ENCODE measurements at places on chromosomes 6 and 20.

GRCh38 chr6:37313723-37314486 is 39.9 kb upstream of the RNF8 start:
- DNase-seq, result no peak

- DNase-seq, result no peak
Observed at GRCh38 chr20:49483696-49484123, 1.2 kb upstream of the KCNB1 start.

GRCh38 chr6:113185299-113185698 is 671.8 kb upstream of the MARCKS start:
- no peak for DNase-seq

DNA sequence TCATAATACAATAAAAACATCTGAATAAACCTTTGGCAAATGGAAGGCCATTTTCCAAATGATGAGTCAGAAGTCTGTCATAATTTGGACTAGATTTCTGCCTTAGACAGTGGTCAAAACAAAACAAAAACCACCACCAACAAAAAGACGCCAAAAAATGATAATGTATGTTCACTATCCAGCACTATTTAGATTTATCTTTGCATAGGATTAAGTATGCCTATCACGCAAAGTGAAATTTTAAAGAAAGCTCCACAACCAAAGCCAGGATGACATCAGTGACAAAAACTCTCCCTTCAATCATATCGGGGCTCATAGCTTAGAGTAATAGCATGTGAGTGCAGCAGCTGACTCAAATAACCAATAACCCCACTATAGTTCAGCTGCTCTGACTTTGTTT is 201.9 kb downstream of the MOXD1 start:
- no peak for DNase-seq

- DNase-seq, result no peak
Observed at GRCh38 chr6:47631269-47631772, 67.1 kb upstream of the ADGRF4 start.

DNA sequence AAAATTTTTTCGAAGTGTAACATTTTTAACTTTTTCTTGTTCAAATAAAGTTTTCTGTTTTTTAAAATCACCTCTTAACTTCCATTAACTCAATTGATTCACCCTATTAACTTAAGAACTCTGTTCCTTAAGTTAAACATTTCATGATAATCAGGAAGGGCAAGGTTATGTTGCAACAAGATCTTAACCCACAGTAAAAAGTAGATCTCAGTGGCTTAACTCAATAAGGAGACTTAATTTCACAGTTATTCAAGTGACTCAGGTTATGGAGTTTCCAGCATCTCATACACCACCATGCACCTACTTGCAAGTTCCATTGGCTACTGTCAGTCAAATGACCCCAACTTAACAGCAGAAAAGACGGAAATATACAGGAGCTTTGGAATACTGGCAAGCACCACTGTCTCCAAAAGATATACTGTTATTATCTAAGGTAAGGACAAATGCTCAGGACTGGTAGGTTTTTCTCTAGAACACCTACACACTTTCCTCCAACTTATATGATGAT is 11.2 kb downstream of the HLA-DQB1 start:
- DNase-seq, result no peak

GRCh38 chr20:8127553-8128255 is 4.4 kb upstream of the PLCB1 start:
- DNase-seq, result no peak

GRCh38 chr6:170433163-170434116 is 119.7 kb downstream of the PSMB1 start:
- DNase-seq, result peak; percentile 15

GRCh38 chr20:45235995-45236394 is 14.8 kb downstream of the SEMG2 start:
- DNase-seq, result no peak

DNA sequence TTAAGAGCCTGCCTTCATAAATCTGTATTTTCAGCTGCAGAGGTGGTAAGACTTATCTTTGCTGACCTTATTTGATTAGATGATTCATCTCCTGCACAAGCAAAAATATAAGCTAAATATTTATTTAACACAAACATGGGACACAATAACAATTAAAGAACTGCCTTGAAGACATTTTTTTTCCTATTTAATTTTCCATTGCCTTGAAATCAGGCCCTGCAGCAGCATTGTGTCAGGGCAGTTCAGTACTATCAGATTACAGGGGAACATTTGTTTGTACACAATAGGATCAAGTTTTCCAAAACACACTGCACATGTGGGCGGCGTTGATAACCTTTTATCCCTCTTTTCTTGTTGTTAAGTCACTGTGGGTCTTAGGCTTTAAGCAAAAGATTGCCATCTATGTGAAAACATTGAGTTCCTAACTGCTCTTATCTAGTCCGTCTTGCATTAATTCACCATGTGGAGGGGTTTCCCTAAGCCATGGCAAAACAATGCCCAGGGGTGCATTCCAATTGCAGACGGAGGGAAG is 7.4 kb downstream of the ADGRF5 start:
- no peak for DNase-seq

DNA sequence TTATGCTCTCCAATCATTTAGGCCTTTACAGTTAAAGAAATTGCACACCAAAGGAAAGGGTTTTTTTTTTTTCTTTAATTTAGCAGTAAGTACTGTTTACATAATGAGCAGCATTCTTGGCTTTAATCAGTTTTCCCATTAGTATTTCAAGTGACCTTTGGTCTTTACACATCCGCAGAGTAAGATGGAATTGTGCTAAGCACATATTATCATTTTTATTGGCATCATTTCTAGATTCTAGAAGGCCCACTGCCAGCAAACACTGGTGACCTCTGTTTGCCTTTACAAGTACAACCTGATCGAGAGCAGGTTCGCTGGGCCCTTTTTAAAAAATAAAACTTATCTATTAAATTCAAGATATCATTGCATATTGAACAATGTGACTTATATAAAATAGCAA is 104.3 kb downstream of the ADGRG6 start:
- no peak for DNase-seq

DNA sequence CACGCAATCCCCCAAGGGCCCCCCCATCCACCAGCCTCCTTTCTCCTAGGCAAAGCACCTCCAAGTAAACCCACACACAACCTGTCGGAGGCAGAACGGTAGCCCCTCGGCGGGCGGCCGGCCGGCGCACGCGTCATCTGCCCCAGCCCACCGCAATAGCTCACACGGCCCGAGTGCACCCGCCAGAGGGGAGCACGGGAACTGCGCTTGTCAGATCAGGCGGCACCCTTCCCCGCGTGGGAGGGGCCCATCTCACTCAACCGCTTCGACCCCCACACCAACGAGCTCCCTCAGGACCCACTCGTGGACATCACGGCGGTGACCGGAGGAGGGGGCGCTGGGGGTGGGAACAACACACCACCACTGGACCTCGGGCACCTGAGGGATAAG is 767.9 kb upstream of the DEFB115 start:
- DNase-seq, result peak; percentile 63

- DNase-seq, result no peak
Observed at GRCh38 chr20:1467082-1467354, 369 bp upstream of the NSFL1C start.

DNA sequence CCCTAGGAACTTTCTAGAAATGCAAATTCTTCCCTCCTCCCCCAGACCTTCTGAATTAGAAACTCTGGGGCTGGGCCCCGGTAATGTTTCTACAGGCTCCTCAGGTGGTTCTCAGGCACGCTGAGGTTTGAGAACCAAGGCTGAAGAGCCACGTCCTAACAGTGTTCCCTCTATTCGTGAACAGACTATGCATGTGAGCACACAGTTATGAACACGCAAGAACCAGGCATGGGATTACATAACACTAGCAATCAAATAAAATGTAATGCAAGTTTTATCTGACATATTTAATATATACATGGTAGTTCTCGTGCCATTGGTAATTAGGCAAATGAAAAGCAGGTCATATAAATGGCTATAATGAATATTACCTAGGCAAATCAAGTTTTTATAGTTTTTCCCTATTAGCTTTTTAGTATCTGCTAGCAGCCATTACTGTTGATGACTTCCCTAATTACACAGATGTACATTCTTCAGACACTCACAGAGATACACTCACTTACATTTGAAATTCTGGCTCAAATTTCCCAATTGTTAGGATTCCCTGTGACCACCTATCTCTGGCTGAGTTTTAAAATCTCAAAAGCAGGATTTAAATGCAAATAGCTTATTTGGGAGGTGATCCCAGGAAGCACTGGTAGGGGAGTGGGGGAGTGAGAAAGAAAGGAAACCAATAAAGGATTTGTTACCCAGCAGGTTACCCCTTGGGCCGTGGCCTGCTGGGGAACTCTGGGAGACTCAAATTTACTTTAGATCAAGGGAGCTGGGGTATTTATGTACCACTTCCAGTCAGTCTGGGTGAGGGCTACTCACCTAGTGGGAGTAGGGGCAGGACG is 104.1 kb downstream of the TCP11 start:
- DNase-seq, result no peak

DNA sequence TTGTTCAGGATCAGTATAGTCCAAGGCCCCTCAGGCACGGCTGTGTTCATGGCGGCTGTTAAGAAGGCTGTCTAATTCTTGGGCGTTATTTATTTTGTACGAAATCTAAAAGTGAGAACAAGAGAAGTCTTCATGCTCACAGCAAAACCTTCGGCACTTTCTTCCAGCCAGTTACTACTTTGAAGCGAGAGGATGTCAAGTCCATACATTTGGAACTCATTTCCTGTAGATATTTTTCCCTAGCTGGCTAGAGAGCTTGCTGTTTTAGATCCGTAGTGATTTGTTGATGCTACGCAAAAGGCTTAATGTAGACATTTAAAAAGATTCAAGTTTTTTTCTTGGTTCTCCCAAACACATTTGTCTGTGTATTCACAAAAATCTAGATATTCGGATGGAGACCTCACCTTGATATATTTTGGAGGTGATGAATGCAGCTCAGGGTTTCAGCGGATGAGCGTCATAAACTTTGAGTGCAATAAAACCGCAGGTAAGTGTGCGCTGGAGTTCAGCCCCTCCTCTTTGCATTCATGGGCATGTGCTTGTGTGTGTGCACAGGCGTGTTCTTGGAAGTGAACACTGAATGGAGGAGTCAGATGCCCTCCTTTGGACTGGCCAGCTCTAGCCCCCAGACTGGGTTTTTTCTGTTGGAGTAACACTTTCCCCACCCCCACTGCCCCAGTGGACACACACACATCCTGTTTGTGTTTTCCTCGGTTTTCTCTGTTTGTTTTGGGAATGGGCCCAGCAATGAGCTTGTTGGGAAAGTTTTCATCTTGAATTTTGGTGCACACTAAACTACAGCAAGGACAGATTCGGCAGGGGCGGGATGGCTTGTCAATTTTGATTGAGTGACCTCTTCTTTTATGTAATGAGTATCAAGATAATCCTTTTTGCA is 65.4 kb downstream of the IGF2R start:
- no peak for DNase-seq

- no peak for DNase-seq
Observed at GRCh38 chr6:75943381-75943780, 129.1 kb downstream of the IMPG1 start.

DNA sequence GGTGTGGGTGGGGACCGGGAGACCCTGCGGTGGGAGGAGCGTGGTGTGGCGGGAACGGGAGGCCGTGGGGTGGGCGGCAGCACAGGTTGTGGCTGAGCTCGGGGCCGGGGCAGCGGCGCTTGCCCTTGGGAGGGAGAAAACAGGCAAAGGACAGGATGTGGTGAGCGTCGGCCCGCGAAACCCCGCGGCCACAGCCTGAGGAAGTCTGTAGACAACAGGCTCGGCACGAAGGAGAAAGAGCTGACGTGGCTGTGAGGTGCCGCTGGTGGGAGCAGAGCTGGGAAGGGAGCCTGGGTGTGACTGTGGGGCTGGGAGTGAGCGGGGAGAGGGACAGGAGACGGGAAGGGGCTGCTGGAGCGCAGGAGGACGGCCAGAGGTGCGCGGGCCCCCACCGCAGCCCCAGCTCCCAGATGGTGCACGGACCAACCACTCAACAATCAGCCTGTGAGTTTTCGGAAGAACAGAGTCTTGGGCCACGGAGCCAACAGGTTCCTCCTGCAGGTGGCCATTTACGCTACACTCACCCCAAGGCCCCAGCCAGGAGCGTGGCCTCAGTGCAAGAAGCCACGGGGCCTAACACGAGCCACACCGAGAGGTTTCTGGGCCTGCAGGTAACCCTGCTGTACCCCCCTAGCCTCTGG is 202.8 kb downstream of the DLL1 start:
- peak; percentile 63 for DNase-seq

- DNase-seq, result no peak
Observed at GRCh38 chr6:101079696-101080270, 198.7 kb upstream of the ASCC3 start.

GRCh38 chr6:118744261-118744941 is 93.0 kb upstream of the CEP85L start:
- no peak for DNase-seq

GRCh38 chr20:23024701-23025100 is 10.4 kb upstream of the SSTR4 start:
- no peak for DNase-seq
